ENCODE measurements at places on chromosomes 1 and 21. TPM values are rescaled to one million over a fixed set of nuclear protein-coding genes. Genes with fewer than 3 reads are reported as not detected.

IVL gene
- not detected for total RNA-seq

LCE6A gene
- not detected for total RNA-seq

PLEKHA6 gene
- total RNA-seq = 37.8 TPM

TOMM20 gene
- total RNA-seq = 114 TPM

ILDR2 gene
- 0.03 TPM for total RNA-seq

GBP2 gene
- 0.77 TPM for total RNA-seq

C1orf53 gene
- total RNA-seq = 8.2 TPM

LIN28A gene
- not detected for total RNA-seq

FAM177B gene
- total RNA-seq = not detected

TMCC2 gene
- total RNA-seq = 1.6 TPM

RXRG gene
- total RNA-seq = not detected

SPRR3 gene
- not detected for total RNA-seq

NKAIN1 gene
- 1.1 TPM for total RNA-seq

KIF26B gene
- 0.05 TPM for total RNA-seq

ZNF683 gene
- not detected for total RNA-seq

S100A13 gene
- 196 TPM for total RNA-seq
